ENCODE measurements at places on chromosomes 6 and 20.
A peak's percentile ranks its signal among the peaks of the same experiment; 100 is the strongest.

DNA sequence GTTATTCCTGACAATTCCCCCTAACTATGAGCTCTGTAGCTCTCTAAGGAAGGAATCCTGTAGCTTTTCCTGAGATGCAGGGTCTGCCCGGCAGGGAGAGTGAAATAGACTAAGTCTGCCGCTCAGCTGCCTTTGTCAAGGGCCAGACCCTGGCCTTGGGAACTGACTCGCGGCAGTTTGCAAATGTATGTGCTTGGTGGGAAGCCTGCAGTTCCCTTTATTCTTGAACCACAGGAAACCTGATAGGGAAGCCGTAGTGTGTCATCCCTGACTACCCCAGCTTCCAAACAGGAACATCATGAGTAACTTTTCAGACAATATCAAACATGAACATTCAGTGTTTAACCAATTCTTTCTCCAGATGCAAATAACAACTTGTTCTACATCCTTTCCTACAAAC lies 78.7 kb upstream of the IFNGR1 start:
- peak; percentile 77 for DNase-seq

DNA sequence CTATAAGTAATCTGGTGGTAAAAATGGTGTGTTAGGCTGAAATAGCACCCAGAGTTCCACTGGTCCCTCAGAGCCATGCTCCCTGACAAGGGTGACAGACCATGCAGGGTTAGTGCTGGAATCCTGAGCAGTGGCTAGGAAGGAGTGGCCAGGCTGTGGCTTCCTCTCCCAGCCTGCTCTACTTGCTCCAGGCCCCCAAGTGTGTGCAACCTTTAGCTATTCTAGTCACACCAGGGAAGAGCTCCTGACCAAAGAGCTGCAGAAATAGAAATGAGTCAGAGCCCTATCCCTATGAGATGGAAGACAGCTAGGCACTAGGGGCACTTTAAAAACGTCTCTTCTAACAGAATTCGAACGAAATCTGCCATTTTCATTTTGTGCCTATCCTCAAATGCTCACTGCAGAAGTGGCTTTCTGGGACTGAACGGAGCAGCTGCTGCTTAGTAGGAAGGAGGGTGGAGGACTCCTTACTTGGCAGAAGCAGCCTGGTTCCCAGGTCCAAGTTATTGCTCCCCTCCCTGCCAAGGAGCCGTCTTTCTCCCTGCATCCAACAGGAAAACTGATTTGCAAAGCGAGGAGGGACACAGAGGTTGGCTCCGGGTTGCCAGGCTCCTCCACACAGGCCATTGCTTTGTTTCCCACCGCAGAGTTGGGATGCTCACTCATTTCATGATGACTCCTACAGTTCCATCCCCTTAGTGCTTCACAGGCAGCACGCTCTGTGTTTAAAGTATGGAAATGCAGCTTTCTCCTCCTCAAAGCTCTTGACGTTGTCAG lies 754.5 kb downstream of the C6orf118 start:
- DNase-seq: no peak

DNA sequence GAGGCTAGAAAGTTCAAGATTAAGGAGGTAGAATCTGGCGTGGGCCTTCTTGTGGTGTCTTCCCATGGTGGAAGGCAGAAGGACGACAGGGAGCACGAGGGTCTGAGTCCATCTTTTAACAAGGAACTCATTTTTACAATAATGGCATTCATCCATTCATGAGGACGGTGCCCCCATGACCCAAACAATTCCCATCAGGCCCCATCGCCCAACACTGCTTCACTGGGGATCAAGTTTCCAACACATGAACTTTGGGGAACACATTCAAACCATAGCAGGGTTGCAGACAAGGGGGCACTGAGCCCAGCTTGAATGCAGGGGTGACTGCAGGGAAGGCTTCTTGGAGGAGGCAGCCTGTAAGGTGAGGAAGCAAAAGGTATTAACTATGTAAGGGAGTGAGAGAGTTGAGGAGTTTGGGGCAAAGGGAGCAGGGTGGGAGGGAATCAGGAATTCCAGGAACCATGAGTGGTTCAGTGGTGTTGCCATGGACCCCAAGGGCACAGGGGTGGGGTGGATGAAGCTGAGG lies 5.5 kb downstream of the RAB44 start:
- no peak for DNase-seq

DNA sequence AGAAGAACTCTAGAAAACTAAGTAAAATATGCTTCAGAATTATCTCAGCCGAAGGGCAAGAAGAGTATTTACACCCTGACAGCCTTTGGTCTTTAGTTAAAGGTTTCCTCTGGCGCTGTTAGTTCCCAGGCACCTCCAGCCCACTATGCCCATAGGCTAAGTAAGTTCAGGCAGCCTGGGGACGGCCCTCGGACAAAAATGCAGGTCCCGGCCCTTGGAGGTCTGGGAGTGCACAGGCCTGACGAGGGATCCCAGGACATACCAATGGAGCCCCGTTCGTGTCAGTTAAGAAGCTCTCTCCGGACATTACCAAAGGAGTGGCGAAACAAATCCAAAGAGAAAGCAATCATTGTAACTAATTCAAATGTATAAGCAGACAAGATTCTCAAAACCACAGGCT lies 311.8 kb downstream of the CD83 start:
- DNase-seq: no peak

- DNase-seq: no peak
Observed at GRCh38 chr6:90222724-90223198, 73.9 kb downstream of the BACH2 start.

- DNase-seq: no peak
Observed at GRCh38 chr6:148700047-148700715, 46.6 kb upstream of the UST start.

DNA sequence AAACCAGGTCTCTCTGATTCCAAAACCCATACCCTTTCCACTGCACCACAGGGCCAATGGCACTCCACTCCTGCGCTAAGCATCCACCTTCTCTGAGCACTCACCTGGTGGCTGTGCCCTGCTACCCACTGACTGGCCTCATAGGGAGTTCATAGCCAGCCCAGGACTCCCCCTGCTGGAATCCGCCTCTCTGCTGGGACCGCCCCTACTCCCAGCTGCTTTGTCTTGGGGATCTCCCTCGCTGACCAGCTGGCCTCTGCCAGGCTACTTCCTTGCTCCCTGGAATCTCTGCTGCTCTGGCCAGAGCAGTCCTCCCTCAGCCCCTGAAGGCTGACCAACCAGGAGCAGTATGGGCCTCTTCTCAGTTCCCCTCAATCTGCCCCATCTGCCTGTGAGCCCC lies 129.7 kb downstream of the FAXC start:
- DNase-seq: no peak

DNA sequence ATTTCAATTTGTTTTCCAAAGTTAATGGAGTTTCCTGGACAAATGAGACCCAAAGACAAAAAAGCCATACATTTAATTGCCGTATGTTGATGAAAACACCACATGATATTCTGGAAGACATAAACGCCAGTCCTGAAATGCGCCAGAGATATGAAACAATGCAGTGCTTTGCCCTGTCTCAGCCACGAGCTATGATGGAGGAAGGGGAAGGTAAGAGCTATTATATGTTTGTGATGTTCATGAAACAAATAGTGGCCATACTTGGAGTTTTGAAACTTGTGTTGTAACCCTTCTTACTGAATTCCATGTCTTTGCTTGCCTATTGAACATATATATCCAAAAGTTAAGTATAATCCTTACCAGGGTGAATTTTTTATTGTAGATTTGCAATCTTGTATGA lies 125.9 kb downstream of the NCOA3 start:
- DNase-seq: no peak

DNA sequence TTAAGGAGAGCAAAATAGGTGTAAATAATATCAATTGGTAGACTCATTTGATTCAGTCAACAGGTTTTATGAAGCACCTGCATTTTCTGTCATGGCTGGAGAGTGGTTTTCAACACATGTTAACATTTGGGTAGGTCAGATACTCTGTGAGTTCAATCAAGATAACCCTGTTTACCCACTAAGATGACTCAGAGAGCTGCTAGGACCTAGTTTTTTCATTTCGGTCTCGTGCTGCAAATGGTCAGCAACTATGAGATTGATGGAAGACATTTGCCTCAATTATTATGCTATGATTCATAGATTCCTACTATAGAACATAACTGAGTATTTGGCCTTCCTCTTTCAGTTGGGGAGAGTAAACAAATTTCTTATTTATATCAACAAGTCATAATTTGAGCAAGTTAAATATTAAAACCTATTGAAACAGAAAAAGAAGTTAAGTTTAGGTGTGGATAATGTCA lies 391.4 kb upstream of the CITED2 start:
- no peak for DNase-seq

DNA sequence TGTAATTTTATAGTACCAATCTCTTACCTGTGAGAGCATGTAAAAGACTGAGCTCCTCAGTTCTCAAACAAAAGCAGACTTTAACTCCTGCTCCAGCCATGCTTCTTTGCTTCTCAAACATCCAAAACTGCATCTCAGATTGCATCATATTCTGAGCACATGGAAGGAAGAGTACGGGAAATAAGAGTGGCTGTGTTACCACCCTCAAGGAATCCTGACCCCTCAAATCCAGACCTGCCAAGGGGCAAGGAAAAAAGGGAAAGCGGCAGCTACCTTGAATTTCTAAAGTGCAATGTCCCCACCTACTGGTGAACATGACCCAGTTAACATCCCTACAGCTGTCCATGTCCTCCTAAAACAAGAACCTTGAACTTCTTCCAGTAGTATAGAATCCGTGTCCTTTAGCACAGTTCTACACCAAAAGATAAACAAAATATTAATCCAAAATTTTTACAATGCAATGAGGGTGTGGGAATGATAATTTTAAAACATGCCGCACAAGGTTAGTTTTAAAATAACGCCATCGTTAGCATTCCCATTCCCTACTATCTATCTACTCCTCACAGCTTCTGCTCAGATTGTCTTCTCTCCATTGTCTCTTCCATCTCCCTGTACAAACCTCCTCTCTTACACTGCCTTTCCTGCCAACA lies 34.1 kb upstream of the HLA-DQB1 start:
- DNase-seq: peak; percentile 66

GRCh38 chr6:158769234-158769770 lies 49.9 kb downstream of the EZR start:
- no peak for DNase-seq

DNA sequence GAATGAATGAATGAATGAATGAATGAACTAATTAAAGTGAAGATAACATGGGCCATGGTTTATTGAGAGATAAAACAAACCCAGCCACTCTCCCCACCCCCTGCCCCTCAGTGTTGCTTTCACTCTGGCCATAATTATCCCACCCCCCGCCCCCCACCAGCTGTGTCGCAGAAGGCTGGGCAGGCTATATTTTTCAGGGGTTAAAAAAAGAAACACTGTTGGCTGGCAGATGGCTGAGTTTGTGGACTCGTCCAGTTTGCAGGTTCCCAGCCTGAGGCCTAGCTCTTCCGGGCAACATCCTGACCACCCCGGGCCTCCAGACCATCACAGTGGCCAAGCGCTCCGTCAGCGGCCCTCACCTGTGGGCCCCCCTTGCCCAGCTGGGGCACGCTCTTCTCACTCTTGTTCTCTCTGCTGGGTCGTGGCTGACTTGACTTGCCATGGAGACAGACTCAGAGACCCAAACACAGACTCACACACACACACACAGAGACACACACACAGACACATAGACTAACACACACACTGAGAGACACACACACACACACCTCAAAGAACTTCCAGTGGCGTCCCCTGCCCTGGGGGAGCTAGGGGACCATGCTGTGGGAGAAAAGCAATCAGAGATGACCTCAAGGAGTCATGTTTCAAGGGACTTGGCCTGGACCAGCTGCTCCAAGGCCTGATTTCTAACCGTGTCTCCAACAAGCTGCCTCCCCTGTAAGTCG lies 2.2 kb upstream of the GRM4 start:
- no peak for DNase-seq

GRCh38 chr6:66128243-66128642 lies 421.2 kb upstream of the EYS start:
- DNase-seq: no peak

DNA sequence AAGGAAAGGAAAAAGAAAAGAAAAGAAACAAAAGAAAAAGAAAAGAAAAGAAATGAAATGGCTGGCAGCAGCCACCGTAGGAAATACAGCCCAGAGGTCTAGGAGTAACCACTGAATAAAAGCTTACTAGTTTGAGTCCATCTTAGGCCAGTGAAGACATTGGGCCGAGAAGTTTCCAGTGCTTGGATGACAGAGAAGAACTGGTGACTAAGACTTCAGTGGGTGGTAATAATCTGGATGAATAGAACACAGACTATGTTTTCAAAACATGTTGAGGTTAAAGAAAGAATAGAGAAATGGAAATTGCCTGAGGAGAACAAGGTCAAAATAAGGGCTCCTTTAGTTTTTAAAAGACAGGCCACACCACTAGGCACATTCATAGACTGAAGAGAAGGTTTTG lies 198.8 kb downstream of the ATXN1 start:
- peak; percentile 50 for DNase-seq

DNA sequence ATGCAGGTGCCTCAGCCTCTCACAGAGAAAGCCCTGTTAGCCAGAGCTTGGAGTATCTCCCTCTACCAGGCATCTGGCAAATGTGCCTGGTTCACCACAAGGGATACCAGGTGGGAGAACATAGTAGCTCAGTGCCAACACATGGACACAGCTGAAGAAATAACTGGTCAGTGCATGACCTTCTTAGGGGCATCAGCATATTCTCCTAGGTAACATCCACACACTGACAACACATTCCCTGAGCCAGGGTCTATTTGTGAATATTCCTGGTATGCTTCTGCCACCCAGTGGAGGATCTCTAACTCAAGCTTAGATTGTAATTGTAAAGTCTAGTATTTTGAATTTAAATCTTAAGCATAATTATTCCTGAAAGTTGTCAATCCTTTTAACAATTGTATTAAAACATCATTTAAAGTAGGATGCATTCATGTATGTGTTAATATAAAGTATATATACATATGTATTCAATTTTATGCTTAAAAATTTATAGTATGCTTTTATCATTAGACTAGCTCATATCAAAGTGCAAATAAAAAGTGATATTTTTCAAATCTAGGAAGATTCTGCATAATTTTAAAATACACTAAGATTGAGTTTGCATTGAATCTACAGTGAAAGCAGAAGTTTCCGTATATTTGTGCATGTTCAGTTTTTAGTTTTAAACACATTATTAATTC lies 45.3 kb upstream of the COL21A1 start:
- peak; percentile 80 for DNase-seq

GRCh38 chr6:118283766-118284165 lies 264.3 kb upstream of the PLN start:
- peak; percentile 68 for DNase-seq

Measured in astrocyte of the spinal cord (primary cell).